ENCODE measurements at places on chromosomes 3 and 15.

DNA sequence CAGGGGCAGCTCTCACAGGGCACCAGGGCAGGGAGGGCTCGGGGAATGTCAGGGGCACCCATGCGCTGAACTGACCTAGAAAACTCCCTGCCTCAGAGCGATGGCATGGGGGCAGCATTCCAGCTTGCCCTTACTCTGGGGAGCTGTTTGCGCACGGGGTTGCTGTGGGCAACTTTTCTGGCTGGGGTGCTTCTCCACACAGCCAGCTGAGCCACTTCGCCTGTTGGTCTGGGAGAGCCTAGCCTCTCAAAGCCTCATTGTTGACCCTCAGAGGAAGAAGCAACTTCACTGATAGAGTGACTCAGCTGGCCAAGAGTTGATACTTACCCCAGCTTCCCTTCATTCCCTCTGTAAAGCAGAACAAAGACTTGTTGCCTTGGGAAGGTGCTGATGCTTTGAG lies 42.6 kb upstream of the MRPS22 start:
- no peak for DNase-seq

GRCh38 chr3:129531699-129532098 lies 3.3 kb downstream of the RHO start:
- DNase-seq, result no peak

DNA sequence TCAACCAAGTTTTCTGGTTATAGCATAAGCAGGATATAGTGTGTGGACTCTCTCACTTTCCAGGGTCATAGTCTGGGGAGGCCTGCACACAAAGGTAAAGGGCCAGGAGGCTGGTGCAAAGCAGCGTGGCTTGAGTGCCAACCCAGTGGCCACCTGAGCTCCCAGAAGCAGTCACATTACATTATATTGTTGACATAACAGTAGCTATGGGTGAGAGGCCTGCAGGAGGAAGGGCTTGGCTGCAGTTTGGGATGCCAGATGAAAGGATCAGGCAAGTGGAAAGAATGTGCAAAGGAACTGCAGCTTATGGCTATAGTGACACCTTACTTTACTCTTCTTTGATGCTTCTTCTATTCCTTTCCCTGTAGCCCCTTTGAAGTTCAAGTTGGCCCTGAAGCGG lies 96.5 kb downstream of the FLNB start:
- no peak for DNase-seq

- DNase-seq, result no peak
These were observed 59.9 kb upstream of the KLF13 start for GRCh38 chr15:31266712-31267111.

DNA sequence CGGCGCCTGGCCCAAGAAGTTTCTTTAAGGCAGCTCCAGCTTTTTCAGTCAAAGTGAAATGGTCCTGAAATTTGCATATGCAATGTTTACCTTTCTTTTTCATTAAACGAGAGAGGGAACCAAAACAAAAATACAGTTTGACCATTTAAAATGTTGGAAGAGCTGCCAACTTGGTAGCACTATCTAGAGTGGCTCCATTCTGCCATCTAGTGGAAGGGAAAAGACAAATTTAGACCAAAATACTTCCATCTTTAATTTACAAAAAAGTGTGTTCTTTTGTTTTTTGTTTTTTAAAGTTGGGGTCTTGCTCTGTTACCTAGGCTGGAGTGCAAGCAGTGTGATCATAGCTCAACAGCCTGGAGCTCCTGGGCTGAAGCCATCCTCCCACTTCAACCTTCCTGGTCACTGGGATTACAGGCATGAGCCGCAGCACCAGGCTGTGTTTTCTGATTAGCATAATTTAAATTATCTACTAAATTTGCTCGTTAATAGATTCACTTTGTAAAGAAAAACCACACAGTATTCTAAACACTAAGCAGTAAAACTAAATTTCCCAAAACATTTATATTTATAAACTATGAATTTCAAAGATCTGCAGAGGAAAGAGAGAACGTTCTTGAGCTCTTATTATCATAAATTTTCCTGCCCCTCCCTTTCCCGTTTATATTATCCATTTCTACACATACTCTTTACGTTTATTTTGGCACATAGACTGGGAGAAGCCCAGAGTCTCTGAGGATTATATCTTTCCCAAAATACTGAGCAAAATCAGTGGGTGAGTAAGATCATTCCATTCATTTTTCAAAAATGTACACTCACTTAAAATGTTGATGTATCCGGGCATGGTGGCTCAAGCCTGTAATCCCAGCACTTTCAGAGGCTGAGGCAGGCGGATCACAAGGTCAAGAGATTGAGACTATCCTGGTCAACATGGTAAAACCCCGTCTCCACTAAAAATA lies 15.4 kb upstream of the RFC4 start:
- no peak for DNase-seq

All from omental fat pad (tissue), 4 donors.